H1 (cell line): ENCODE measurements at places on chromosomes 12 and 14. TPM values are rescaled to one million over a fixed set of nuclear protein-coding genes. Genes with fewer than 3 reads are reported as not detected.

DNA sequence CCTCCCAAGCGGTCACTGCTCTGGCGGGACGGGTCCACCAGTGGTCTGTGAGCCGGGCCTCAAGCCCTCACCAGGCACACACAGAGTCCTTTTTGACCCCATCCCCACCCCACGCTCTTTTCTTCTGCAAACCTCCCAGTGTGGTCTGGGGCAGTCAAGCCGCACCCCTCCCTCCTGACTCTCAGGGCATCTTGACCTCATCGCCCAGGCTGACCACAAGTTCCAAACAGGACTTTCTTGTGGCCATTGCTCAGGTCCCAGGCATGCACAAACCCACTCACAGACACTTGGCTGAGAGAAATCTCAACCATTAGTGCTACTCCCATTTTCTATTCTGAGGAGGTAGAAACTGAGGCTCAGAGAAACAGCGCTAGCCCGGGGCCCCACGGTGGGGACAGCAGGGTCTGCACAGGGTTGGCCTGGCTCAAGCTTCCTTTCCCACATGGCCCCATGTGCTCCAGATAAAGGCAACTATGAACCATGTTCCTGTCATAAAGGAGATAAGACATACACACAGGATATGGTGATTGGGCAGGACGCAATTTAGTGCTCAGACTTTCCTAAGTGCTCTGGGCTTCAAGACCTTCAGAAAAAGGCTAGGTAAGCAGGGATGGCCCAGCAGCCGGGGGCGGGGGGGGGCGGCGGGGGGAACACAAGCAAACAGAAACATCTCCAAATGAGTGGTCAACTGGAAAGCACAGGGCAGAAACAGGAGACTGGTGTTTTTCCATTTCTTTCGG, 69.6 kb downstream of the ITPK1 start:
- no peak for DNase-seq

TDRD9 gene
- not detected in 2 replicates for polyA plus RNA-seq

PIK3C2G gene
- not detected in 2 replicates for polyA plus RNA-seq

SERPINA5 gene
- 1.6 and 1.8 TPM in 2 replicates for polyA plus RNA-seq

GRCh38 chr14:79638672-79639266, 572.5 kb downstream of the DIO2 start:
- DNase-seq: no peak

GRCh38 chr12:11965258-11965910, 105.4 kb upstream of the BCL2L14 start:
- DNase-seq: no peak
